ENCODE measurements at places on chromosomes 2 and 18.

- peak; percentile 62 for DNase-seq
Measured at GRCh38 chr2:168649105-168649504, 153.3 kb upstream of the NOSTRIN start.

- DNase-seq, result no peak
Measured at GRCh38 chr2:46119453-46119852, 177.8 kb upstream of the EPAS1 start.

DNA sequence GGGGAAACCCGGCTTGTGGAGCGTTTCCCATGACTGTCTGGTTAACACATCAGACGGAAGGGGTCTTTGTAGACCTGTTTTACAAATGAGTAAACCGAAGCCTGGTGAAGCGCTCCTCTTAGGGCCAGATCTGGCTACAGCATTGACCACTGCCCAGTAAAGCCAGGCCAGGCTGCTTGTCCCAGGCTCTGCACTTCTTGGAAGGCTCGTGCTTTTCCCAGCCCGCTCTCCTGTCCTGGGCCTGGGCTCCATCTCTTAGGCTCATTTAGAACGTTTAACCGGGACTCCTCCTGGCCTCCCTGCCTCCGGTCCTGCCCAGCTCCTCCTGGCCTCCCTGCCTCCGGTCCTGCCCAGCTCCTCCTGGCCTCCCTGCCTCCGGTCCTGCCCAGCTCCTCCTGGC lies 4.8 kb downstream of the GPC1 start:
- DNase-seq, result no peak

DNA sequence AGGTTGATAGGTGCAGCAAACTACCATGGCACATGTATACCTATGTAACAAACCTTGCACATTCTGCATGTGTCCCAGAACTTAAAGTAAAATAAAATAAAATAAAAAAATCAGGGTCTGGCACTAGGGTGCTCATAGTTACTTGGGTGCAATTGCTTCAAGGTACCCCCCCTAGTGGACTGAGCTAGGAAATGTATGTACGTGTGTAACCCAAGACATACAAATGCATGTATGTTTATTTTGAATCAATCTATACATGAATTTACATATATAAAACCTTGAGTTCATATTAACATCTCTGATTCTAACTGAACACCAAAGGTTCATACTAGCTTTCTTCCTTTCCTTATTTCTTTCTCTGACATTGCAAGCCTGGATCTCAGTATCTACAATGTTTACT lies 51.5 kb downstream of the USP37 start:
- peak; percentile 28 for DNase-seq
